Fibroblast of villous mesenchyme (primary cell): ENCODE measurements at places on chromosomes 2 and 18. TPM values are rescaled to one million over a fixed set of nuclear protein-coding genes. Genes with fewer than 3 reads are reported as not detected.
A peak's percentile ranks its signal among the peaks of the same experiment; 100 is the strongest.

DNA sequence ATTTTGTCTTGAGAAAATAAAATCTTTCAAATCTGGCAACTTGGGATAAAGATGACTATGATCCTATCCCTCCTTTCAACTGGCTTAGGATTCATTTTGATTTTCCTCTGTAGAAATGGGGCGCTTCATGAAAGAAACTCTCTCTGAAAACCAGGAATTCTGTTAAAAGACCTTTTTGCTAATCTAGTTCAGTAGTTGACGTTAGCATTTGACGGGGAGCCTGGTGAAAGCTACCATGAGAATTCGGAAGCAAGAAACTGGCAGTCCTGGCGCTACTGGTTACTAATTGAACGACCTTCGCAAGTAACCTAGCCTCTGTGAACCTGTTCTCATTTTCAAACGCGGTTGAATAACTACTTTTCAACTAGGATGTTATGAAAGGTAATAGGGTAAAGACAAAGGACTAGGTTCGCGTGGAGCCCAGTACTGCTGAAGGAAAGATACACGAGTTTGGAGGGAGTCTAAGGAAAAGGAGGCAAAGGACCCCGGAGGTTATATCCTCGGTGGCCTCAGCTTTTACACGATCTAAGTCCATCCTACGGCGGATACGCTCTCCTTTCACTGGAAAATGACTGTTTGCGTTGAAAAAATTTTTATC is 604 bp upstream of the STK11IP start:
- DNase-seq, result peak; percentile 36

- no peak for DNase-seq
These were observed 853 bp upstream of the OSBPL6 start for GRCh38 chr2:178193496-178193822.

Gene GGCX
- 35.8 and 51.4 TPM in 2 replicates for total RNA-seq

GRCh38 chr18:59865241-59865986 is 34.4 kb upstream of the PMAIP1 start:
- peak; percentile 12 for DNase-seq

- no peak for DNase-seq
These were observed 61.8 kb downstream of the TBC1D8 start for GRCh38 chr2:101089419-101089818.

GRCh38 chr2:57075226-57075625 is 891.4 kb downstream of the CCDC85A start:
- no peak for DNase-seq

Gene SLC9A2
- total RNA-seq, result not detected in 2 replicates

DNA sequence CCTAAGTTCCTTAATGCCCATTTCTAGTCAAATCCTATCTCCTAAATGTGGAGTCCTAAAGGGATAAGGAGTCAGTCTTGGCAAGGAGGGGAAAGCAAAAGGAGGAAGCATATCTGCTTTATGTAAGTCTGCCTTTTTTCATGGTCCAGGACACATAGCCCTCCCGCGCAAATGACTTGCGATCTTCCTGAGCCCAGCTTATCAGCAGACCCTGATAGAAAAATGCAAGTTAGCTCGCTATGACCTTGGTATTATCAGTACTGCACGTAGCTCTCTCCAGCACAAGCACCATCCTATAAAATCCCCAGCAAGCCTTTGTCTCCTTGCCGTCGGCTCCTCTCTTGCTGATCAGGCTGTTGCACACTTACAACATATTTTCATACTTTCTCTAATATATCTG is 281.4 kb upstream of the KCNH7 start:
- DNase-seq, result no peak

GRCh38 chr2:230634146-230634545 is 78.5 kb upstream of the CAB39 start:
- DNase-seq, result no peak

DNA sequence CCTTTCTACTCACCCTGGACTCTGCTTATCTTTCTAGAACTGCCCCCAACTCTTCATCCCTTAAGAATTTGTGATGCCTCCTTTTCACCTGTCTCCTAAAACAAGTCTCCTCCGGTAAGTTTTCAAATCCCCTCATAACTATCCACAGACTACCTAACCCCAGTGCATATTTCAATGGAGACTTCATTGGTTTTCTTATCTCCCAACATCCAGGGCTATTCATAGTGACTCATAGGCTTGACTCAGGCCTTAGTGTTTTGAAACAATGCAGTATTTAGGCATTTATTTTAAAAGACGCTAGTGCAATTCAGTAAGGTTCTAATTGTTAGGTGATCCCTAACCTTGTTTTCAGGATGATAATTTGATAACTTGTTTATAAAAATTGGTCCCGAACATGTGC is 399.2 kb downstream of the CPS1 start:
- DNase-seq, result no peak

GRCh38 chr2:41498781-41499180 is 549.0 kb upstream of the PKDCC start:
- DNase-seq, result no peak

DNA sequence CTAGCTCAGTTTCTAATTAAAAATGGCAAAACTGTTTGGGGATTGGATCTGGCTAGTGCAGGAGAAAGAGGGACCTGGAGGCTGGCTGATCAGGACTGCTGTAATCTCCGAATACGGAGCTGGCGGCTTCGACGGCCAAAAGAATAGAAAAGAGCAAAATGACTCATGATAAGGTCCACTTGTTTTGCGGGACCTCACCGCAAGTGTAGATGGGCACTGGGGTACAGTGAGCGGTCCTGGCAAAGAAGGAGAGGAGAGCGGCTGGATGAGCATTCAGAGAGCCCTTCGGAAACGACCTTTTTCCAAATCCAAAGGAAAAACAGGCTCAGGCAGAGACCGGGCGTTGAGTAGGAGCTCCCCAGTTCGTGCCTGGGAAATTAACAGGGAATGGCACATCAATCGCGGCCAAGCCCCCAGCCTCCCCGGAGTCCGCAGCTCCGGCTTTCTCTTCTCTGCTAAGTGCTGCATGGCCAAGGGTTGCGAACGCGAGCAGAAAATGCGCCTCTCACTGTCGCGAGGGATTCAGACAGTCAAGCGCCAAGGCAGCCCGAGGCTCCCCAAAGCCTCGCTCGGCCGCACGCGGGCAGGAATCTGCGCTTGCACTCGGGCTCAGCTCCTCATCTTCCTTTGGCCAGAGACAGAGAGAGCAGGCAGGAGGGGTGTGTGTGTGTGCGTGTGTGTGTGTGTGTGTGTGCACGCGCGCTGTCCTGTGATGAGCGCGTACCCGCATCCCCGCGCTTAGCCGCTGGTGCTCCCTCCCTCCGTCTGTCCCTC is 1.8 kb downstream of the DCC start:
- DNase-seq, result no peak

GRCh38 chr18:38557006-38557405 is 991.4 kb upstream of the CELF4 start:
- DNase-seq, result no peak

GRCh38 chr18:55179835-55180234 is 220.6 kb upstream of the CCDC68 start:
- peak; percentile 18 for DNase-seq

GRCh38 chr2:11795590-11795989 is 49.2 kb downstream of the LPIN1 start:
- no peak for DNase-seq

Gene FEV
- total RNA-seq, result not detected in 2 replicates
